Stimulated activated CD8-positive, alpha-beta memory T cell treated with anti-CD3 and anti-CD28 coated beads, Interleukin-4, amount 100 ng/mL, for 1 hour (primary cell): ENCODE measurements at places on chromosomes 5 and 9.

GRCh38 chr9:114281473-114282103, 41.3 kb upstream of the ORM1 start:
- DNase-seq: no peak

- no peak for DNase-seq
Measured at GRCh38 chr9:114462791-114463190, 42.5 kb downstream of the WHRN start.

GRCh38 chr5:150022158-150022531, 21.6 kb downstream of the HMGXB3 start:
- DNase-seq: no peak

DNA sequence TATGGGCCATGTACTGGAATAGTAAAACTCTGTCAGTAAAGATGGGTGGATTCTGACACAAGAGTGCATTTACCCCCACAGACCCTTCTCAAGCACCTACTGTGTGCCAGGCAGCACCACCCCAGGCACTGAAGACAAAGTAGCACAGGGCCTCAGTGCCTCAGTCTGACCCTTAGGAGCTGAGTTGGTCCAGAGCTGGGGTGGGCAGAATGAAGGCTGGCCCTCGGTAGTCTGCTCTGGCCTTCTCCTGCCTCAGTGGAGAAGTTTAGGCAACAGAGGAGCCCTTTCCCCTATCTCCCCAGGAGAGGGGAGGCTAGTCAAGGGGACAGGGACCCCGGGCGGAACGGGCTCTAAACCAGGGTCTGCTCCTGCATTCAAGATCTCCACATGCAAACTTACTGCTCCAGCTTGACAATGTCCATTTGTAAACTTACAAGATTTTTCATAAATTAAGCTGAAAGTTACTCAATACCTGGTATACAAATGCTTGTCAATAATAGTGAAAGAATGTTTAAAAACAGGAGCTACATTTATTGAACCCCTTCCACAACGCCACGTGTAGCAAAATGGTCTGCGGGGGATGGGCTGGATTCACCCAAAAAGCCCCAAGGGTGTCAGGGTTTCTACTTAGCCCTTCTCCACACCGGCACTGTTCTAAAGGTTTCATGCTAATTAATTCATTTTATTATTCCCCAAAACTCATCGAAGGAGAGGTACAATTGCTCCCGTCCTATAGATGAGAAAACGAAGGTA, 1.5 kb downstream of the VDAC1 start:
- no peak for DNase-seq

DNA sequence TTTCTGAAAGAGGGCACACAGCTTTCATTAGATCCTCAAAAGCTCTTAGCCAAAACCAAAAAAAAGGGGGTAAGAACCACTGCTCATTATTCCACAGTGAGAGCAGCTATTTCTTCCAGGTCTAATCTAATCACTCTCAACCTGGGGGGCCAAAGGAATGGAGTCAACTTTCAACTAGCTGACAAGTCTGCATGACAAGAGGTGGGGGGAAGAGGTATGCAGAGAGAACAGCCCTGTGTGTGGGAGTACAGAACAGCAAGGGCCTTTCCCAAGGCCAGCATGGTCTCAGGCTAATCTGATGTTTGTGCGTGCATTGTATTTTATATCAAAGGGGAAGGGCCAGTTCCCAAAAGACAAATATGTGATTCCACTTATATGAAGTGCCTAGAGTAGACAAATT, 36.9 kb upstream of the PIP5K1B start:
- no peak for DNase-seq

- DNase-seq: no peak
Measured at GRCh38 chr9:71549023-71549422, 219.3 kb downstream of the CEMIP2 start.

DNA sequence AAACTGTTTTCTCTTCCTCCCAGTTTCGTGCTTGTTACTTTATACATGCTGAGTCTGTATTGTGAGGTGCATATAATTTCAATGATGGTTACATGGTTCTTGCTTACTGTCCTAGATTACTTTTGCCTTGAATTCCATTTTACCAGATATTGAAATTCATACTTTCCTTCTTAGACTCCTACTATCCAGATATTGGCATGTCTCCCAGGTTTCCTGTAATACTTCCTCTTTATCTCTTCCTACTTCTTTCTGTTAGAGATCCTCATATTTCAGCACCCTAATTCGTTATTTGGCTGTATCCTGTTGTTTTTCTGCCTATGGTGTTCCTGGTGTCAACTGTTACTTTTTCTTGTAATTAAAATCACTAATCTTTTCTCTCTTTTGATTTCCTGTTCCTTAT, 522.1 kb downstream of the CCDC171 start:
- no peak for DNase-seq

DNA sequence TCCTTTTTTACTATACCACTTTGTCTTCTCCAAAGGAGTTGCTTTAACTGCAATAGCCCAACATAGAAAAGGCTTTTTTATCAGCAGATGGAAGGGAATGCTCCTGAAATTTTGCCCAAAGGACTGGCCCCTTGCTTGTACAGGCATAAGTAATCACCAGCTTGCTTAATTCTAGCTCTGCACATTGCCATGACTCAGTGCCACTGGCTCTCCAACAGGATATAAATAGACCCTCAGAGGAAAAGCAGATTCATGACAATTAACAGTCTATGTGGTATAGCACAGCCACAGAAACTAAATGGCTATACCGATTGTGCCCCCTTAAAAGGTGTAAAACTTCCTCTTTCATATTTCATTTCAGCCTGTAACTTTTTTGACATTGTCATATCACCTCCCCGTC, 227.0 kb downstream of the ZNF608 start:
- no peak for DNase-seq

GRCh38 chr5:33766023-33766422, 125.8 kb downstream of the ADAMTS12 start:
- no peak for DNase-seq

DNA sequence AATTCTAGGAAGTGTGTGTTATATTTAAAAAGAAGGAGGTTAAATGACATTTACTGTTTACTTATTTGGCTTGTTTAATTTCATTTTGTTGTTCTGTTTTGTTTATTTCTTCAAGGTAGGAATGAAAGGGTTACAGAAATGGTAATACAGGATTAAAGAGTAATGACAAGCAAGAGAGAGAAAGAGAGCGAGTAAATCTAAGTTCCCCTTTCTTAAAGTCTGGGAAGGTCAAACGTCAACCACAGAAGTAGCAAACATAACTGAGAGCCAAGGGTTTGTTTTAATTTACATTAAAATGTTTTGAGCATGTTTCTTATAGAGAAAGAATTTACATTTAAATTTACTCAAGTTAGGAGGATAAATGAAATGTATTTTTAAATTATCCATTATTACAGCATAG, 18.7 kb downstream of the HCN1 start:
- no peak for DNase-seq

GRCh38 chr9:114845373-114845772, 39.5 kb upstream of the TNFSF15 start:
- DNase-seq: no peak

GRCh38 chr9:20226345-20226744, 396.0 kb downstream of the MLLT3 start:
- no peak for DNase-seq

- no peak for DNase-seq
Measured at GRCh38 chr9:134073500-134073899, 5.7 kb upstream of the BRD3 start.

DNA sequence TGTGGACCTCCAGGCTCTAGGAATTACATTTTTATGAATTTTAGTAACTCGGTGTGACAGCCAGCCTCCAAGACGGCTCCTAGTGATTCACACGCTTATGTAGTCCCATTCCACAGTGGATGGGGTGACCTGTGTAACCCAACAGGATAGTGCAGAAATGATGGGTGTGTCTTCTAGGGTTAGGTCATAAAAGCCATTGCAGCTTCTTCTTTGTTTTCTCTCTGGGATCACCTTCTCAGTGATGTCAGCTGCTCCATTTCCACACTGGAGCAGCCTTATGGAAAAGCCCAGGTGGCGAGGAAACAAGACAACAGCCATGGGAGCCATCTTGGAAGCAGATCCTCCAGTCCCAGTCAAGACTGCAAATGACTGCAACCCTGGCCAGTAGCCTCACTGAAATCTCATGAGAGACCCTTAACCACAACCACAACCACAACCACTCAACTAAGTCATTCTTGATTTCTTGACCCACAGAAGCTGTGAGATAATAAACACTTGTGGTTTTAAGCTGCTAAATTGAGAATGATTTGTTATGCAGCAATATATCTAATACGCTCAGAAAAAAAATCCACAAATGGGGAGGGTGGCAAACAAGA, 5.1 kb upstream of the GNPDA1 start:
- DNase-seq: no peak

DNA sequence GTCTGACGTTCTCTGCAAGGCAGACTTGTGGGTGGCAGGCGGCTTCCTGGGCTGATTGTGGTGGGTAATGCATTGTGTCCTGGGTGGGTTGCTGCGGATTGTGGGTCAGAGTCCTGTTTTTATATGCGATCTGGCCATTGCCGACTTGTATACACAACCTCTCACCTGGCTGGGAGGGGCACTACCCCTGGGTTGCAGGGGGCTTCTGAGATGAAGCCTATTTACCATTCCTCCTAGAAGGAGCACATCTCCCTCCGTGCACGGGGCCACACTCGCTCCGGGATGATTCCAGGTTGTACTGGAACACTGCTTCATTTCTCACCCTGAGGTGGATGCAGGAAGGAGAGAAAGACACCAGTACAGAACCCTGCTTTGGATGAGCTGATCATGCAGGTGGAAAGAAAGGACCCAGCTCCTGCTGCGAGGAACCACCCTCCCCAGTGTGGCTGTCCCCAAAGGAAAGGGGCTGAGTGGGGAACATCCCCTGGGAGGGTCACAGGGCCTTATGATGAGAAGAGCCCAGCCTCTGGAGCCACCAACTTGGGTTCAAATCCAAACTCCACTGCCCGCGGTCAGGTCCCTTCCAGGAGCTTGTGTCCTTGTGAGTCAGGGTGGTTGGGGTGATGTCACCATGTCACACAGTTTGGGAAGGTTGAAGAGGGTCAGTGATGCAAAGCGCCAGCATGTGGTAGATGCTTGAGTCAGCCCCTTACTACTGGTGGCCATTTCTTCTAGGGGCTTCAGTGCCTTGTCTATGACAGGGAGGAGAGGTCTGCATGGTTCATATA, 151.8 kb upstream of the COL5A1 start:
- no peak for DNase-seq

GRCh38 chr9:117224695-117225094, 190.2 kb downstream of the ASTN2 start:
- no peak for DNase-seq

GRCh38 chr9:91898451-91899218, 51.4 kb downstream of the ROR2 start:
- no peak for DNase-seq

DNA sequence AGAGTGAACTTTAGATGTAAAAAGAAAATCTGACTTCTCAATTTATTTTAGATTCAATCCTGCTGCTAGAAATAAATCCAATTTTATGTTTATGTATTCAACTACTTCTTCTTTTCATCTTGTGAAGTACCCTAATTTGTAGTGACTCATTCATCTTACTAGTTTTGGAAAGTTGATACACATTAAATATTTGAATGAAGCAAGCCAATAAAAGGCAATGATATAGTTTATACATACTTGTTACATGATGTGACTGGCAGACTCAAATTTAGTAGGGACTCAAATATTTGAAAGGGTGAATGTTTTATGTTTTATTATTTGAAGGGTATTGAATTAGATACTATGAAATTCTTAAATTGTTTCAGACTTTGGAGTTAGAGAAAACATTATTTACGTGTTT, 34.7 kb downstream of the CSNK1G3 start:
- DNase-seq: no peak

- DNase-seq: no peak
Measured at GRCh38 chr5:107864793-107865192, 194.1 kb upstream of the EFNA5 start.

- DNase-seq: no peak
Measured at GRCh38 chr5:56449071-56449640, 216.0 kb upstream of the ANKRD55 start.

DNA sequence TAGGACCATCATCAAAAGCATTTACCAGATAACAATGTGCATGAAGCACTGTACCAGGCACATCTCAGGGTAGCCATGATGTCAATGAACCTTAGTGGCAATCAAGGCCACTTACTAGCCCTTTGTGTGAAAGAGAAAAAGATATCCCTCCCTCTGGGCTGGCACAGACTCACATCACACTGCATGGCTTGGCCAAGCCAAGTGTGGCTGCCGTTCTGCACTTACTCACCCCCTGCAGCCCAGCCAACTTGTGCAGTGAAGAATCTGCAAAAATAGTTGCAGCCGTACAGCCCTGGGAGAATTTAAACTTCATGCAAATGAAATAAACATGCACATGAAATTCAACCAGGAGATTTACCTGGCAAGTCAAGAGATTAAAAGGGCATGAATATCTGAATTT, 333.5 kb downstream of the DEPDC1B start:
- no peak for DNase-seq

GRCh38 chr9:136791516-136792276, 552 bp downstream of the TMEM141 start:
- peak; percentile 34 for DNase-seq

- no peak for DNase-seq
Measured at GRCh38 chr9:77469515-77470231, 178.4 kb downstream of the GNA14 start.

DNA sequence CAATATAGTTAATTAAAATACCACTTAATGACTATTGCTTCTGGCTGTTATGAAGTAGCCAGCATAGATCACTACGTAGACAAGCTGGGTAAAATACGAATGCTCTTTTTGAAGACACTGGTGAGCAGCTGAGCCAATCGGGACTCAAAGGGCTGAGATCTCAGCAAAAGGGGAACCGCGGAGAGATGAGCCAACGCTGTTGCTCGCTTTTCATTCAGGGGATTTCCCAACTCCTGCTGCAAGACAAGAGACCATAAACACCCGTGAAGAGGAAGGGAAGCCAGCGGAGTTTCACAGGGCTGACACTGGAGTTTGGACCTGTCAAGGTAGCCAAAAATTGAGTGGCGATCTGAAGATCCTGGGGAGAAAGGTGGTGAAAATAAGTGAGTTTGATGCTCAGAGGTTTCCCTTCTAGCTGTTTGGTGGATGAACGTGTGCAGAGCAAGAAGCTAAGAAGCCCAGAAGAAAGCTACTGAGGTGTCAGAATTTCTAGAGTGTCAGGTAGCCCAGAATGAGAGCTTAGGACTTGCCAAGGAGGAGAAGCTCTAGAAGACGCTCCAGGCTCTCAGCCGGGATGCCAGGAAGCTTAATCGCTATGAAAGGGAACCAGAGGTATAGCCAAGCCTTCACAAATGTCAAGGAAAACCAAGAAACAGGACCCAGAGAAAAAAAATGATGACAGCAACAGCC, 79.6 kb upstream of the RNU6ATAC start:
- no peak for DNase-seq
